ENCODE measurements at places on chromosomes 6 and 20.

- DNase-seq: no peak
These were observed 269.0 kb downstream of the HDGFL1 start for GRCh38 chr6:22838345-22838744.

DNA sequence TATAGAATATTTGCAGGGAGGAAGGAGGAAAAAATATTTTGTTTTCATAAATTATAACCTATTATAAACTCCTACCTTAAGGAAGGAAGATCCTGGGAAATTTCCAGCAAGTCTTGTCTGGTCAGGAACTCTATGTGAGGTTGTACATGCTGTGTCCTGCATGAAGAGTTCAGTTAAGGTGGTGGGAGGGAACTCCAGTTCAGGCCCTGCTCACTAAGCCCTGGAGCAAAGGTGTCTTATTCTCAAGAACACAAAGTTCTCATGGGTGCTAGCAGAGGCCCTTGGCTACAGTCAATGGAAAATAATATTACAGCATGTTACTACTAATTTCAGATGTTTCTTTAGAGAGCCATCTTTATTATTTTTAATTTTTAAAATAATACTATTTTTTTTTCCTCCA lies 3.8 kb upstream of the OGFRL1 start:
- no peak for DNase-seq

DNA sequence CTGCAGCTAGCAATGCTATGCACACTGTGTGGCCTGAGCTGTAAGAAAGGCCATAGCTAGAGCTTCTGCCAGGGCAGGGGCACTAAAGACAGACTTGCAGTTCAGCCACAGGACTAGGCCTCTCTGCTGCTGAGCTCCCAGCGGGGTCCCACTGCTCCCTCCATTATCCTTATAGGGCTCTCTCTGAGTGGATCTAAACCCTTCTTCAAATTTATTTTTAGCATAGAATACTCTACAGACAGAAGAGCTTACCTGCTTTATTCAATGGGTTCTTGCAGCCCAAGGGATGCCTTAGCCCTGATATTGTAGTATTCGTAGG lies 100.9 kb upstream of the MLN start:
- no peak for DNase-seq

- no peak for DNase-seq
These were observed 209.0 kb upstream of the RSPO3 start for GRCh38 chr6:126909493-126909892.

GRCh38 chr6:163414946-163415619 lies 565 bp downstream of the QKI start:
- peak; percentile 9 for DNase-seq

DNA sequence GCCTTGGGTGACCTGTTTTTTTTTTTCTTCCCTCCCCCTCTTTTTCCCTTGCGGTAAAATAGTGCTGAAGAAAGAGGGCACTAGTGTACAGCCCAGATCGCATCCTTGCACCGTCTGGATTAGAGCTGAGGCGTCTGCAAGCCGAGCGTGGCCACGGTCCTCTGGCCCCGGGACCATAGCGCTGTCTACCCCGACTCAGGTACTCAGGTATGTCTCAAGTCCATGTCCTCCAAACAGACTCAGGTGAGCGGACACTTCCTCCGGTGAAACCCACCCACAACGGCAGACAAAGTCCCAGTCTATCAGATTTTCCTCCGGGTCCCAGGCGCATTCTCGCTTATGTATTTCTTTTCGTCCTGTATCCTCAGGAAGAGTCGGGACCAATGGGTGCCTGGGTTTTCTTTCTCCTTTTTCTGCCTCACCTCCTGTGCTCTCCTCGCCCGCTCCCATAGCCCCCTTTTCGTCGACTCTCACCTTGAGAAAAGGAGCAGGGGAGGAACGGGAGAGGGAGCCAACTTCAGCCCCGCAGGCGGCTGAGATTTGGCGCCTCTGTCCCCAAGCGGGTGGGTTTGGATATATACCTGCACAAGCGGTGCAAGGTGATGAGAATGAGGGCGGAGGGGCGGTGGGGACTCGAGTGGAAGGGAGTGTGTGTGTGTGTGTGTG lies 1.1 kb upstream of the GRM1 start:
- DNase-seq: no peak

- DNase-seq: no peak
These were observed 1.1 kb upstream of the TGM2 start for GRCh38 chr20:38165966-38166702.

GRCh38 chr20:62825333-62825985 lies 8.6 kb downstream of the COL9A3 start:
- DNase-seq: no peak

GRCh38 chr6:113995634-113996033 lies 24.7 kb upstream of the HDAC2 start:
- no peak for DNase-seq

GRCh38 chr6:21134356-21134755 lies 459.2 kb upstream of the SOX4 start:
- DNase-seq: no peak

- DNase-seq: no peak
These were observed 70.0 kb upstream of the FRMD1 start for GRCh38 chr6:168149015-168149414.

GRCh38 chr6:19325335-19325789 lies 511.8 kb upstream of the ID4 start:
- DNase-seq: no peak

DNA sequence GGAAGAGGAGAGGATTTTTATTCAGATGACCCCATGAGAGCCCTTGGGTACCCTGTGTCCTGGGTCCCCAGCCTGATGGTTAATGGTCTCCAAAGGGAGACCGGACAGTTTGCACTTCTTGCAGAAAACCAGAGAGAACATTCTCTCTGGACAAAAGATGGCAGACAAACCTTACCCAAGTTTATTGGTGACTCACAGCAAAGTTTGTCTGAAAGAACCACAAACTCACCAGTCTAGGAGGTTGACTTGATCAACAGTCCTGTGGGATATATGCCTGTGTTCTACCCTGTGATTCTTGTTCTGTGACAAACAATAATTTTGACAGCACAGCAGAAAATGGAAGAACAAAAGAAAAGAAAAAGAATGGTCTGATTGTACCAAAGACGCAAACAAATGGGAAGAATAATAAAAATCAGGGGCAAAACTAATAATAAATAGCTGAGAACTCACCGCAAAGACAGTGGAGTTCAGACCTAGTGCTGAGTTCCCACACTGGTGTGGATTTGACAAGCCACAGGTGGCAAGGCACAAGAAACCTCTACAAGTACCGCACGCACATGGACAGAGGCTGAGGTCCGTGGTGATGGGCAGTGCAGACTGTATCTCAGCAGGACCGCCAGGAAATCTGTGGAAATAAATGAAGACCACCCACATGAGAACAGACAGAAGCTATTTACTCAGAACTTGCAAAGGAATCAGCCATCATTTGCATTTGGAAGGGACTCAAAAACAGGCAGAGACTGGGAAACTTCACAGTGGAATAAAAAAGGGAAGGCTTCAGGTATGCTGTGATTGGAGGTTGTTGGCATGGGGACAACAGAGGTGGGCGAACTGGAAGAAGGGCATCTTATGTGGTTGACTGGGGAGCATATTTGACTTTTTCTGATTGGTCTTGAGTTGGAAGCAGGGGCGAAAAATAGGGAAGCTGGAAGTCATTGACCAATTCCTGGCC lies 246.3 kb upstream of the RNF24 start:
- no peak for DNase-seq

DNA sequence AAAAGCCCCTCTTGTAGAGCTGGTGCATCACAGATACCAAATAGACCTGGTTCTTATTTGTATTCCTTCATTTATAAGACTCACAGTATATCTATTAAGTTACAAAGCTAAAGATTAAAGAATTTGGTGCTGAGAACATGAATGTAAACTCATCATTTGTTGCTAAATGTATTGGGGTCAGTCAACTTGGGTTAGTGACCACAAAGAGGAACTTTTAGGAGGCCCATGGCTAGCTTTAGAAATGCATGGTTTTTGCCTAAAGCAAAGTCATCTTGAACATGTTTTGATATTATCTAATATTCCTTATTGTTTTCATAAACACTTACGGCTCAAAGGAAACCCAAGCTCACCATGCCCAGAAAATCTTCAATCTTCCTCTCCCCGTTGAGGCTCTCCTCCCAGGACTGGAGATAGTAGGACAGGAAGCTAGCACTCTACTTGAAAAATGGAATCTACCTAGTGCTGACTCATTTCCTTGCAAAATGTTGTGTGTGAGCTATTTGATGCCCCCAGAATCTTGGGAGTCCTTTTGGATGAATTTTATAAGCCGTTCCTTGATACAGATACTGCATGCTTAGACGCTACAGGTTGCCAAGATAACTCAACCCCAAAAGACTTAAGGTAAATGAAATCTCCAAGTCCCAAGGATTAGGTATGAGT lies 121.4 kb downstream of the BMP2 start:
- no peak for DNase-seq

DNA sequence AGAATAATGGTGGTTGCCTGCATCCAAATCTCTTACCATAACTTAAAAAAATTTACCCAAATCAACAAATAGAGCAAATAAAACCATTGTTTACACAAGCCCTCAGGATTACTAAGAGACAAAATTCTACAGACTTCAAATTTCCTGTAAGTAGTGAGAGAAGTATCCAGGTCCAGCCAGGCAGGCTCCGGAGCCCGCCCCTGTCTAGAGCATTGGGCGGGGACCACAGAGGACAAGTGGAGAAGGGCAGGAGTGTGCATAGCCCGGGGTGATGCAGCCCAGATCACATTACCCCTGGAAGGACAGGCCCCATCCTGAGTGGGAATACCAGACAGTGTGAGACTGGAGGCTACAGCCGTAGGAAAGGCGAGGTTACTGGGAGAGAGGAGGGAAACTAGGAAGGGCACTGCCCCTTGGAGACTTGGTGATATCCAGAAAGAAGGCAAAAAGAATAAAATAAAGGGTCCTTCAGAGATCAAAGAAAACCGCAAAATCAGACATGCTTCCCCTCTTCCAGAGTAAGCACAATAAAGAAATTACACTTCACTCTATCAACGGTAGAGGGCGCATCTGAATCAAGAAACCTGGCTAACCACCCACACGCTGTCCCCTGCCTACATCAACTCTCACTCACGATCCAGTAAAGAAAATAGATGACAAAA lies 26.6 kb downstream of the RIN2 start:
- no peak for DNase-seq

DNA sequence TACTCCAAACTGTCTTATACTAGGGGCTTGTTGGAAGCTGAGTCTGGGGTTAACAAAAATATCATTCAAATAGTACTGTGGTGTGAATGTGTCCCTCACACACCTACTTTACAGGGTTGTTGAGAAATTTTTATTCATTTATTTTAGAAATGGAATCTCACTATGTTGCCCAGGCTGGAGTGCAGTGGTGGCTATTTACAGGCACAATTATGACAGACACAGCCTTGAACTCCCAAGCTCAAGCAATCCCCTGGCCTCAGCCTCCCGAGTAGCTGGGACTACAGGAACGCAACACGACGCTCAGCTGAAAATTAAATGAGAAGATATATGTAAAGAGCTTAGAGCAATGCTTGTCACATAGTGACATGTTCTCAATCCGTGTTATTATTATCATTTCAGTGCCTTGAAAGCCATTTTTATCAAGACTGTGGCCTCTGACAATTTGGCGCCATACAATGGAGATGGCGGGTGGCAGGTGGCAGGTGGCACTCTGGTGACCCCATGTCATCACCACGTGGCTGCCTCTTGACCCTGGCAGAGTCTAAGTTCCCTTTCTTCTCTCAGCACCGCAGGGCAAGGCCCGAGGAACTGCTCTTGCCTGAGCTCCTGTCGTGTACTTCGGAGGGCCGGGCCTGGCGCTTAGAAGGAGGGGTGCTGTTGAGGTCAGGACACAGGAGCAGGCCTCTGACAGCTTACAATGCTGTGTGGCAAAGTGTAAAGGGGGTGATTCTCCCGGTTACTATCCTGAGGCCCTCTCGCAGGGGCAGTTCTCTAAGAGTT lies 64.5 kb downstream of the STX11 start:
- DNase-seq: no peak

GRCh38 chr6:79713701-79714322 lies 82.7 kb downstream of the SH3BGRL2 start:
- no peak for DNase-seq

DNA sequence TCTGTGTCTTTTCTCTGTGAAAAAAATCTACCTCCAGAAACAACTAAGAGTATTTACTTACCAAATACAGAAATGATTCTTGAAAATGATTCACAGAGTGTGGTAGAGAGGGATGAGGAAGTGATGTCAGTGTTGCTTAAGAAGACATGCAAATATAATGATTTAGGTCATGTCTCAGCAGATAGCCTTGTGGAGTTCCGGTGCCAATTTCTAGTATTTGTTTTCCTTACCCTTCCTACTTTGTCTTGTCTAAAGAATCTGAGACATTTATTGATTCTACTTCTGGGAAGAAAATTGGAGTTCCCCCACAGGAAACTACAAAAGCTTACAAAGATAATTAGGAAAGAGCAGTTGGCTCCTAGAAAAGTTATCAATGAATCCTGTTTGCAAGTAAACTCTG lies 68.8 kb downstream of the GJA1 start:
- DNase-seq: no peak

DNA sequence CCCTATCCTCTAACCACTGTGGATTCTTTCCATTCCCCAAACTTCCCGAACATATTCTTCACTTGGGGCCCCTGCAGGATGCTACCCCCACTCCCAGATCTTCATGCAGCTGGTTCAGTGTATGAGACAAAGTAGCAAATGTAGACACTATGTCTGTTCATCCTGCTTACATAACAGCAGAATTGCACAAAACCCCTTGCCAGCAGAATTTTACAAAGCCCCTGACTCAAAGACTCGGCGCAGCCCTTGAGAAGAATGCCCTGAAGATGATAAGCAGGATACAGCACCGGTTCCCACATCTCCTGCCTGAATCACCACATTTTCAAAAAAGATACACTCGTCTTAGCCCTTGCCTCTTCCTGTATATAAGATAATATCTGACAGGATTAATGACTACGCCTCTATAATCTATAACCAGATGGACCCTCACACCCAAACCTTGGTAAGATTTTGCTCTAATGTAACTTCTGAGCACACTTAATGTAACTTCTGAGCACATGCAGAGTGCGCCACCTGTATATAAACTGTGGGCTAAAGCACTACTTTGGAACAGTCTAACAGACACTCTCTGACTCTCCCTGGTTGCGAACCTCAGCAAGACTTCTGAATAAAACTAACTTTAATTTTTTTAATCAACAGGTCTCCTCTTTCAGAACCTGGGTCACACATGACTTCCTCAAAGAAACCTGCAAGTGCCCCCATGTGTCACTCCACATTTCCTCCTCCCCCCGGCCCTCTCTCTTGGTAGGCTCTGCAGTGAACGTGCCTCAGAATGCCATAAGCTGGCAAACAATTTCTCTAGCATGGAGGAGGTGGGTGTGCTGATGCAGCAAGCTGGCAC lies 28.7 kb downstream of the RALGAPA2 start:
- no peak for DNase-seq

DNA sequence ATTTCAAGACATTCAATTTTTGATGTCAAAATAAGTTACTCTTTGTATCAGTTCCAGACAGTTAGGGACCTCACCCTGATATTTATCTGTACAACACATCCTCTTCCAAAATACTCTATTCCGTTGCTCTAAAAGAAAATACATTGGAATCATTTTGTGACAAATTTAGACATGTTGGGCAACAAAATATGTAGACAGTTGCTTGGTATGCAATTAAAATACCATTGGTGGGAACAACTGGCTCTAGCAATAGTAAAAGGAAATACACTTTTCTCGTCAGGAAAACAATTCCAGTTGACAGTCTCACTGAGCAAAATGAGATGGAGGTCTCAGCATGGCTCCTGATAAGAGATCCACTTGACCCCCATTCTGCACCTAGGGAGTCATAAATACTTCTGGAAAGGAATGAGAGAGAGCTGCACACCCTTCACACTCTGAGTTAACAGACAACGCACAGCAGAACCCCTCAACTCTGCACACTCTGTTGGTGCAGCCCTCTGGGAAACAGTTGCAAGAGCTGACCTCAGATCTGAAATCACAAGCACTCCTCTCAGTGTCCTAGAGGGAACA lies 171.3 kb upstream of the NT5E start:
- DNase-seq: no peak

GRCh38 chr20:34922654-34923381 lies 32.8 kb downstream of the GSS start:
- DNase-seq: no peak

Measured in activated CD4-positive, alpha-beta T cell treated with anti-CD3 and anti-CD28 coated beads, Interleukin-2, amount 50 U/mL, for 24 hours (primary cell).